KBM-7 (cell line): ENCODE measurements at places on chromosomes 5 and 9.
A peak's percentile ranks its signal among the peaks of the same experiment; 100 is the strongest.

DNA sequence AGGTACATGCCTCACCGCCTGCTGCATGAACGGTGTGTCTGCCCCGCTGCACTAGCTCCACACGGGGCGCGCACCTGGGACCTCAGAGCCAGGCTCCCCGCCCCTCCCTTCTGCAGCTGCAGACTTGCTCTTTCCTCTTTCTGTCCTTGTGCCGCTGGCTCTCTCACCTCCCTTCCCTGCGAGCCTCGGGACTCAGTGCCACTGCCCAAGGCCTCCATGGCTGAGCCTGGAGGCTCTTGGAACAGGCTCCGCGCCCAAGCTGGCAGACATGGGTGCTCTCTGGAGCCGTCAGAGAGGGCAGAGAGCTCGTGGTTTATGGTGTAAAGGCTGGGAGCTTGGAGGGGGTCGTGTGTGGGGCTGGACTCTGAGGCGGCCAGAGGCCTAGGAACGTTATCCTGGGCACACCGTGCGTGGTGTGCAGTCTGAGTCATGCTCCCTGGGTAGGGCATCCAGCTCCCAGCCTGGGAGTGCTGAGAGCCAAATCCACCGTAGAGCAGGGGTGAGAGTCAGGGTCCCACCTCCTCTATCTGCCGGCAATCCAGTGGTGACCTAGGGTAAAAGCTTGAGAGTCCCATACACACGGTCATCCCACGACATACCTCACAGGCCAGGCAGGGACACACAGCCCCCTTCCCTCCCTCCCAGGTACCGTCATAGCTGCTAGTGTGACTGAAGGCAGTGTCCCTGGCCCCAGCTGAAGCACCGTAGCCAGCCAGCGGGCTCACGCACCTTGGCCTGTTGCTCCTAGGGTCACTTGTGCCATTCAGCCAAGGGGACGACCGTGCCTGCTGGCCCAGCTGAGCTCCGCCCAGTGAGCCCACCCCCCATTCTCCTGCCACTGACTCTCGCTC lies 22.4 kb downstream of the GOLGA2 start:
- no peak for DNase-seq

- peak; percentile 100 for DNase-seq
Measured at GRCh38 chr5:177497292-177498012, at the start of gene PDLIM7. Gene PDLIM7, minus strand, starts transcription at chr5:177497604. Its CDS starts 1,092 bp downstream, at chr5:177496512.

DNA sequence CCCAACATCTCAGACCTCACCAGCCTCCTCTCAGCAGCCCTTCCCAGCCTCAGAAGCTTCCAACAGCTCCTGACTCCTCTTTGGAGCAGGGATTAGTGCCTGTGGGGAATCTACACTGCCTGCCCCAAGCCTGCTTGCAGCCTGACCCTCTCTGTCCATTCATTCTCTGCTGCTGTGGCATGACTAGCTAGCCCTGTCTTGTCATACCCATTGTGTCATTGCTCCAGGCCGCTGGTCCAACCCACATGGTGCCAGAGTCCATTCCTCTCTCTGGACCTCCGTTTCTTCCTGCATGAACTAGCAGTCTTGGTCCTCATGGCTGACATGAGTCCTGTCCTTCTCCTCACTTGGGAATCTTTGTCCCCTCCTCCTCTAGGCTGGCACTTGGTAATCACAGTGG lies 12.8 kb upstream of the RXRA start:
- DNase-seq: no peak

GRCh38 chr9:107106416-107106815 lies 176.7 kb upstream of the RAD23B start:
- no peak for DNase-seq

- DNase-seq: no peak
Measured at GRCh38 chr9:133522073-133522910, 2.5 kb downstream of the MYMK start.
